ENCODE measurements at places on chromosomes 1 and 21.

DNA sequence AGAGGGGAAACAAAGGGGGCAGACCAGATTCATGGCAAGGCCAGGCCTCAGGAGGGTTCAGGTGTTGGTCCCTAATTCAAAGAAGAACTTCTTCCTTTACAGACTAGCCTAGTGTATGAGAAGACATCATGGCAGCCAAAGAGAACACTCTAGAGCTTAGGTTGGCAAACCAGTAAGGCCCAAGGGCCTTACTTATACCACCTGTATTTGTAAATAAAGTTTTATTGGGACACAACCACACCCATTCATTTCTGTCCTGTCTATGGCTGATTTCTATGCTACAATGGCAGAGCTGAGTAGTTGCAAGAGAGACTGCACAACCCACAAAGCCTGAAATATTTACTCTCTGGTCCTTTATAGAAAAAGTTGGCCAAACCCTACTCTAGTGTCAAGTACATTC lies 42.3 kb downstream of the SSBP3 start:
- no peak for DNase-seq

DNA sequence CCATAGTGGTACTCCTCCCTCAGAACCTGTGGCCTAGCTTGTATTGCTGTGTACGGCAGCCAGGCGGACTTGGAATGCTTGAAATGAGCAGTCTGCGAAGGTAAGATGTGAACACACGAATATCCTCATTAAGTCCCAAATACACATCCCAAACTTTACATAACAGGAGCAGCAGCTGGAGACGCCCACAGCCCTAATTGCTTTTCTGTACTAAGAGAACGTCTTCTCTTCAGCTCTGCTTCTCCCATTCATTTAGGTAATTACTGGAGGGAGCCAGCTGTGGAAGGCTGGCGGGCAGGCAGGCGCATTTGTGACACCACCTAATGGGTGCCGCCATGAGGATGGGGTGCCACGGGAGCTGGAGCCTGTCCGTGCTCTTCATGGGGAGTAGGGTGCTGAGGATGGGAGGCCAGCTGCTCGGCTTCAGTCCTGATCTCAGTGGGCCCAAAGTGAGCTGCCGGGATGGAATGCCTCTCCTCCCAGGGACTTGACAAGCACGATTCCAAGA lies 66.6 kb upstream of the POU3F1 start:
- no peak for DNase-seq

DNA sequence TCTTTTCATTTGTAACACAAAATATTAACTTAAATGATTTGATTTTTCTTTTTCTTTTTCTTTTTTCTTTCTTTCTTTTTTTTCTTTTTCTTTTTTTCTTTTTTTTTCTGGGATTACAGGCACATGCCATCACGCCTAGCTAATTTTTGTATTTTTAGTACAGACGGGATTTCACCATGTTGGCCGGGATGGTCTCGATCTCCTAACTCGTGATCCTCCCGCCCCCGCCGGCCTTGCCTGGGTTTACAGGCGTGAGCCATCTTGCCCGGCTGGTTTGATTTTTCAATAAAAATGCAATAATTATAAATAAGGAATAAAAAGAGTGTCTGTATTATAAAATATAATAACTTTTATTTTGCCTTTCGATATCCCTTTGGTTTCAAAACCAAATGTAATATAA lies 146.7 kb upstream of the RGS18 start:
- DNase-seq: no peak

DNA sequence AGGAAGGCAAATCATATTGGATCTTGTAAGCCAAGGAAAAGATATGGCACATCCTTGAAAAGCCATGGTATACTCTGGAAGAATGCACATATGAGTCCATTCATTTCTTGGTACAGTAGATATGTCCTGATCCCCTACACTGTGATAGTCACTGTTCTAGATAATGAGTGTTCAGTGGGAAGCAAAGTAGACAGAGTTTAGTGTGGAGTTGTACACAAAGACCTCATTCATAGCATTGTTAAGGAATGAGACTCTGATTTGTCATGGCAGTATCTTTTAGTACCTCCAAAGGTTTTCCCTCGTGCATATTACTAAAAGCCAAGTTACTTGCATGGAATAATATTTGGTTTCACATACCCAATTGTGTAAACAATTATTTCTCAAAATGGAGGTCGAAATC lies 204.7 kb downstream of the NFIA start:
- DNase-seq: no peak

DNA sequence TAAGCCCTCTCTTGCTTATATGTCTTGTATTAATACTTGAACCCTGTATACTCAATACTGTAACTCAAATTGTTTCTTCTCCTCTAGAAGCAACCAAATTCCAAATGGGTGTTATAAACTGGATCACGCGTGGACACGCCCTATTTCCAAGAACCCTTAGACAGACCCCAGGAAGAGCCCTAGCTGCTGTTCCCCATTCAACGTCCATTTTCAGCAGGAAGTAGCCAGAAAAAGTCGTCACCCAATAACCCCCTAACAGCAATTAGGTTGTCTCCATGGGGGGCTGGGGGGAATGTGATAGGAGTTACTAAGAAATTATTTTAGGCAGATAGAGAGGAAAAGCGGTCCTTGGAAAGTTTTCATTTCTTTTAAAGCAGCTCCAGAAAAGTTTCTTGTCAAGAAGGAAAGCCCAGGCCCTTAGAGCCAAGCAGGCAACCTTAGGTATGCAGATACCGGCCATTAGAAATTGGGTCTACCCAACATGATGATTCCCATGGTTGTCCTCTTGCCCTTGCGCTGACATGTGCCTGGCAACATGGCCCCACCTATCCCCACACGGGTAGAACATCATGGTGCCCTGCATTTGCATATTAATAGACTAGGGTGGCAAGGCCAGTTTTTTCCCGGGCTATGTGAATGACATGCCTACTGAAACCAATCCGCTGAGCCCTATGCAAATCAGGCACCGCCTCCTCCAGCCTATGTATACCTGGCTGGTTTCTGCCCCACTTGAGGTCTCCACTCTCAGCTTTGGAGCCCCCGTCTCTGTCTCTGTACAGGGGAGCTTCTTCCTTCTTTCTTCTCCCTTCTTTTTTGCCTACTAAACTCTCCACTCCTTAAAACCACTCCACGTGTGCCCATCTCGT lies 4.0 kb upstream of the CD46 start:
- DNase-seq: no peak

GRCh38 chr21:34279285-34279684 lies 84.5 kb upstream of the KCNE2 start:
- no peak for DNase-seq

DNA sequence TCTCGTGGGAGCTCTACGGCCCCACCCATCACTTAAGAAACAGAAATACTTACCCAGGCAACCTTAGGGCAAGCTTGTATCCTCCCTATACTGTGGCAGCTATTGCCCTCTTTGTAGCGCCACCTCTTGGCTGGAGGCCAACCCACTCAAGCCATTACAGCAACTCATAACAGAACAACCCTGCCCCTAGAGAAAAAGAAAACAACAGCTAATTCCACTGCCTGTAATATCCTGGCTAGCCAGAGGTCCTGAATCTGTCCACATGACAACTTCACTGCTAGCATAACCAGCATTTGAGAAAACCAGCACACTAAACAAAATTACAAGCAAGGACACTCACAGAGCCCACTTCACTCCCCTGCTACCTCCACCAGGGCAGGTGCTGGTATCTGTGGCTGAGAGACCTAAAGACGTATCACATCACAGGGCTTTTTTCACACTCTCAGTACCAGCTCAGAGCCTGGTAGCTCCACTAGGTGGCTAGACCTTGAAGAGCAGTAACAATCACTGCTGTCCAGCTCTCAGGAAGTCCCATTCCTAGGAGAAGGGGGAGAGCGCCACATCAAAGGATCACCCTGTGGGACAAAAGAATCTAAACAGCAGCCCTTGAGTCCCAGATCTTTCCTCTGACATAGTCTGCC lies 14.5 kb upstream of the MX1 start:
- DNase-seq: no peak

DNA sequence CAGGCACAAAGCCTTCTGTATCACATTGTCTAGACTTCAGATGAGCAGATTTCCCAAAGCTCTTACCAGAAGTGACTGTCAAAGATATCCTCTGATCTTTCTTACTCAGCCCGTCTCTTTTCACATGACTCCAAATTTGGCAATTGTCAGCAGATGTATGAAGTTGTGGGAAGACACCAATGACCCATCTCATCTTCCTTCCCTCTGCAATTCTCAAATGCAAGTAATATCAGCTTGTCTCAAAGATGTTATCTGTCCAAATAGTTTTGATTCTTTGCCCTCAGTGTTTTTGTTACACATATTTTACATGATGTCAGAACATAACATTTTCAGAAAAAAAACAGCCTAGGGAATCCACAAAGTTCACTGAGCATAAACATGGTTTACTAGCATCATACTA lies 45.1 kb upstream of the RGS2 start:
- no peak for DNase-seq

DNA sequence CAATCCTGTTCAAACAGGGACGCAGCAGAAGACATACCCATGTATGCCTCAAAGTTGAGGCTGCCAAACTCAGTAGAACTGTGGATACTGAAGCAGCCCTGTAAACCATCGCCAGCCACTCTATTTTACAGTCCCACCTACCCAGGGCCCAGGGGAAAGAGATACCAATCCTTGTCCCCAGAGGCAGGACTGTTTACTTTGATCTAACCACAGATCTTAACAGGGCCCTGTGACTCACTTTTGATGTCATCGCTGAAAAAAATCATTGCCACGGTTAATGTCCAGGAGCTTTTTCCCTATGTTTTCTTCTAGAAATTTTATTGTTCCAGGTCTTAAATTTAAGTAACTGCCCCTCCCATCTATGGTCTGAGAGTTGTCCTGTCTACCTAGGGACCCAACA lies 538.4 kb upstream of the NCAM2 start:
- DNase-seq: no peak

- peak; percentile 52 for DNase-seq
Observed at GRCh38 chr1:15835205-15835740, 12.2 kb upstream of the SPEN start.

GRCh38 chr21:28767523-28767922 lies 225.2 kb downstream of the LTN1 start:
- DNase-seq: peak; percentile 16

- DNase-seq: no peak
Observed at GRCh38 chr1:78275456-78275855, 215.3 kb upstream of the PTGFR start.

GRCh38 chr21:42671778-42672593 lies 18.6 kb downstream of the PDE9A start:
- no peak for DNase-seq

DNA sequence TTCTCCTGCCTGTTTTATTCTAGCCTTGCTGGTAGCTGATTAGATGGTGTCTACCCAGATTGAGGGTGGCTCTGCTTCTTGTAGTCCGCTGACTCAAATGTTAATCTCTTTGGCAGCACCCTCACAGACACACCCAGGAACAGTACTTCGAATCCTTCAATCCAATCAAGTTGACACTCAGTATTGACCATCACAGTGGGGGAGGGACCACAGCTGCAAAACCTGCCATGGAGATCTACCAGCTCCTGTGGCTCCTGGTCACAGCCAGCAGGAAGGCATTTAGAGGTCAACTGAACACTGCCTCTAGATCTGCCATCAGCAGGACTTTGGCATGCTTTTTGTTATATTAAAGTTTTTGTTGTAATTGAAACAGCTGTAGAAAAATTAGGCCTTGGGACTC lies 146.9 kb downstream of the RWDD3 start:
- DNase-seq: no peak

DNA sequence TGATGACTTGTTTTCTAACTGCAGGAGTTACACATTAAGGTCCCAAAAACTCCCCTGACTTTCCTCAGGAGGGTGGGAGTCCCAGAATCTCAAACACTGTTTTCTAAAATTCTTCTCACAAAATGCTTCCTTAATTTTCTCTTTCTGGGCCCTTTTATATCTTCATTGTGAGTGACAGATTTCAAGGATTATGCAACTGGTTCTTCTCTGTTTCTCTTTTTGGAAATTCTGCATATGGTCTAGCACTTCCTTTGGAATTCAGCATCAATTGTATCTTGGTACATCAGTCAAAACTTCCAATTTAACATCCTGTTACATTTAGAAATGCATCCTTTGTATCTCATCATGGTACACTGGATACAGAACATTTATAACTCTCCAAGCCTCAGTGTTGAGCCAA lies 59.7 kb downstream of the LMO4 start:
- DNase-seq: no peak

DNA sequence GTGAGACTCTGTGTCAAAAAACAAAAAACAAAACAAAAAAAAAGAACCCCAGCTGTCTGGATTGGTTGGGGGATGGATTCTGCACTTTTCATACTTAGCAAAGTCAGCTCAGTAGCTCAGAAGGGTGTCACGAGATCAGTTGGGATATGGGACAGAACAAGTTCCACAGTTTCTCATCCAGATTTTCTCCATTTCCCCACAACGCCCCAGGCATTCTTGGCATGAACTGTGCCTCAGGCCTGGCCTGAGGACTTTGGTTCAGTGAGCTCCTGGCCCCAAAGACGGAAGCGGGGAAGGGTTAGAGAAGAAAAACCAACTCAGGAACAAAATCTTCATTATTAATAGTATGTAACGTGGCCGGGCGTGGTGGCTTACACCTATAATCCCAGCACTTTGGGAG lies 1.9 kb downstream of the AKR7A2 start:
- no peak for DNase-seq

GRCh38 chr1:75792091-75792490 lies 4.6 kb upstream of the MSH4 start:
- DNase-seq: no peak

GRCh38 chr1:154583773-154584172 lies 16.2 kb downstream of the CHRNB2 start:
- no peak for DNase-seq
